Epithelial cell of proximal tubule (primary cell): ENCODE measurements at places on chromosomes 4 and X.

DNA sequence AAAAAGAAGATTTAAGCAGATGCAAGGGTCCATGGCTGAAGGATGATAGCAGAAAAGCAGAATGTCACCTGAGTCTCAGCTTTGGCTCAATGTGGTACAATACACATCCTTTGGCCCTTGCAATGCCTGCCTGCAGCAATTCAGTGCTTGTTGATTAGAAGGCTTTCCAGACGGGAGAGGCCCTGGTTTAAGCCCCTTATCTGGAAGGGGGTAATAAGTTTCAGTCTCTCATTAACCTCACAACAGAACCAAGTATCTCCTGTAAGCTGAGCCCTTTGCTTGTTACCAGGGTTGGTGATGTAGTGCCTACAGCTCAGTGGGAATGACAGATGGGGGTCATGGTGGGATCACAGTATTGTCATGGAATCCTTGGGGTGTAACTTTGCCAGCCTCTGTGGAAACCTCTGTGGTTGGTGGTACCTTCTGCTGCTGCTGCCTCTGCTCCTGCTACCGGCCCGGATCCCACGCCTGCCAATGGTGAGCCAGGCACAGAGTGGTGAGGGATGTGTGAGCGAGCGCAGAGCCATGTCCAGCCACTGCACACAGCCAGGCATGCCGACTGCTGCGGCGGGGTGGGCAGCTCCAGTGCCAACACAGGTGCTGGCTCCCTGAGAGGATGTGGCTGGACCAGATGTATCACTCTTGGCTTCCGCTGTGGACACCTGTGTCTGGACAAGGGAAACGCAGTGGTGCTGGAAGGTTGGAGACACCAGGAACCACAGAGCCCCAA lies 81.2 kb downstream of the ADRA2C start:
- no peak for DNase-seq

- DNase-seq, result no peak
Observed at GRCh38 chr4:24091639-24092233, 201.9 kb upstream of the PPARGC1A start.

GRCh38 chr4:158817562-158818296 lies 48.9 kb downstream of the FNIP2 start:
- DNase-seq, result no peak

- DNase-seq, result no peak
Observed at GRCh38 chrX:138128027-138128671, 562.2 kb downstream of the ZIC3 start.

GRCh38 chr4:81428002-81428401 lies 43.7 kb downstream of the RASGEF1B start:
- DNase-seq, result no peak

DNA sequence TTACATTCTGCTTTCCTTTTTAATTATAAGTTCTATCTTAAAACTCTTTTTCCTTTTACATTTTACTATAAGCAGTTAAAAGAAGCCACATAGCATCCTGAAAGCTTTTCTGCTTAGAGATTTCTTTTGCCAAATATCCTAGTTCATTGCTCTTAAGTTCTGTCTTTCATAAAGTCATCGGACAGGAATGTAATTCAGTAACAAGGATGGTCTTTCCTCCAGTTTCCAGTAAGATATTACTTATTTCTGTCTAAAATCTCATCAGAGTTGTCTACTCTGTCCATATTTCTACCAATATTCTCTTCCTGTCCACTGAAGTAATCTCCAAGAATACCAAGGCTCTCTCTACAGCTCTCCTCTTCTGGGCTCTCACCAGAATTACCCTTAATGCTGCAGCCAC lies 37.5 kb upstream of the ADH1C start:
- DNase-seq, result no peak

DNA sequence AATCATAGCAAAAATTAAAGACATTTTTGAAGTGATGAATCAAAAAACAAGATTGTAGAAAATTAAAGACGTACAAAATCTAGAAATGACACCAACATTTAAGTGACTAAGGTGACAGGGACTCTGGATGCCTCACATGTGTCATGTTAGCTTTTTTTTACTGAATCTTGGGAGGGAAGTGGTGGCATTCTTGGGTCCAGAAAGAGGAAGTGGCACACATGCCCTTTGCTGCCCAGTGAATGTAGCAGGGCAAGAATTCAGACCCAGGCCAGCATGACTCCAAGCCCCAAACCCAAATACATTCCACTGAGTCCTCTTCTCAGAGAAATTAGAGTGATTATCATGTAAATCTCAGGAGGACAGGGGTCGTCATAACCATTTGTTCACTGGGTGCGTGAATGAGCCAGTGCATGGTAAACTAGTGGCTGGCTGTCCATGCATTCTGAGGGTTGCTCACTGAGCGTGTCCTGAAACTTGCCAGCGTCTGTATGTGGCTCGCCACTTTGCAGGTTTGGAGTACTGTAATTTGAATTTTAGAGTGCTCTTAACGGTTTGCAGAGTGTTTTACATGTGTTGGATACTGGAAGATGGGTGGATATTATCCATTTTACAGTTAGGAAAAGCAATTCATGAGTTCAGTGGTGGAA lies 55.4 kb upstream of the TBC1D14 start:
- no peak for DNase-seq

- no peak for DNase-seq
Observed at GRCh38 chr4:58843455-58843854, 1733.3 kb upstream of the IGFBP7 start.

DNA sequence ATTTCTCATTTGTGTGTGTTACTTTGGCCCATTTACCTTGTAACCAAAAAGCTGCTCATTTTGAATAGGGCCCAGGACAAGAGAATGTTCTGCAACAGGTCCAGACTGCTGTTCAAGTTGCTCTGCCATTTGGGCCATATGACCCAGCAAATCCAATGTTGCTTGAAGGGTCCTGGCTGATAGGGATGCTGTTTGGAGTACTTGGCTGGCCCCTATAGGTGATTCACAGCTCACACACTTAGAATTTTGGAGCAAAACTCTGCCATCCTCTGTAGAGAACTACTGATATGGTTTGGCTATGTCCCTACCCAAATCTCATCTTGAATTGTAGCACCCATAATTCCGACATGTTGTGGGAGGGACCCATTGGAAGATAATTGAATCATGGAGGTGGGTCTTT lies 131.5 kb downstream of the AASDH start:
- DNase-seq, result no peak

GRCh38 chr4:102585329-102585728 lies 84.2 kb downstream of the NFKB1 start:
- no peak for DNase-seq
